ENCODE measurements at places on chromosomes 13 and 19. TPM values are rescaled to one million over a fixed set of nuclear protein-coding genes. Genes with fewer than 3 reads are reported as not detected.

SLC6A16 gene
- 2.4 TPM for total RNA-seq

NUFIP1 gene
- 0.54 TPM for total RNA-seq

DNA sequence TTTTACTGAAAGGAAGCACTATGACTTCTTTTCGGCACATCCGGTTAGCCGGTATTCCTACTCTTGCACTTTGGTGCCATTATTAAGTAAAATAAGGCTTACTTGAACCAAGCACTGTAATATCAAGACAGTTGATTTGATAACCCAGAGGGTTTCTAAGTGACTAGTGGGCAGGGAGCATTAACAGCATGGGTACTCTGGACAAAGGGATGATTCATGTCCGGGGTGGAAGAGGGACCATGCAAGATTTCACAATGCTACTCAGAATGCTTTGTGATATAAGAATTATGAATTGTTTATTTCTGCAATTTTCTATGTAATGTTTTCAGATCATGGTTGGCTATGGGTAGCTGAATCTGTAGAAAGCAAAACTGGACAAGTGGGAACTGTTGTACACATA lies 282.1 kb downstream of the TDRD3 start:
- no peak overlapping the region for H3K4me3 ChIP-seq
- no peak overlapping the region for H3K27ac ChIP-seq
- no peak for DNase-seq
- H3K27me3 ChIP-seq = no peaks in the 10 kb centered on the region

GRCh38 chr13:34250151-34250670 lies 432.3 kb downstream of the RFC3 start:
- H3K36me3 ChIP-seq = no peaks in the 10 kb centered on the region
- H3K27ac ChIP-seq = no peak overlapping the region
- no peak overlapping the region for H3K4me3 ChIP-seq

DNA sequence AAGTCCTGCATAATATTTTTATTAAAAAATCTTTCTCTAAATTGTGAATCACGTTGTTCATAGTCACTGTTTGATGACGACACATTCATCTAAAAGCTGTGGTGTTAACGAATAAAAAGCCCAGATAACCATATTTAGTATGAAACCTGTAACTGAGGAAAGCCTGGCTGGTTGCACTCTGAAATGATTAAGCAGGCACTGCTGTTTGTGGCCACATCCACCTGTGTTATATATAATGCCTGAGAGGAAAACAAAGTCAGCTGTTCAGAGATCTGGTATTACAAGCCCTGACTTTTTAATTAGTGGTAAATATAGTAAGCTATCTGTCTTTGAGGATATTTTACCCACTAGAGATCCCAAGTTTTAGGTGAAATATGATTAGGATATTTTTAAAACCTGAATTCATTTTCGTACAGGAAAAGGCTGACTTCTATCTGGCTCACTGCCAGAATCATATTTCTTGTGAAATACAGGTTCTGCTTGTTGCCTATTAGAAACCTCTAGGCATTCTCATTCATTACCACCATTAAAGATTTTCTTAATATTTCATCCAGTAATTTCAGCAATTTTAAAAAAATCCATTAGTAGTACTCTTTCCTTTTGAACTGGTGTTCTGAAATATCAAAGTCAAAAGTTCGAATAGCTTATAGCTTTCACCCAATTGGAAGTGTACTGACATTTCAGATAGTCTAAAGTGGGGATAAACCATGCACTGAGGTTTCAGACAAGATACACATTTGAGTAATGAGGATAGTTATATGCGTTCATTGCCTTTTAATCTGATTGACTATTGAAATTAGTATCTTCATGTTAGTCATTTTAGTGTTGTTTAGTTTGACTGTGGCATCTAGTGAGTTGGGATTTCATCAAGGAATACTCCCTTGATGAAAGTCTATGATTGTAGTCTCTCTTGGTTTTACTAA lies 79.7 kb downstream of the LMO7 start:
- no peak overlapping the region for H3K4me3 ChIP-seq
- no peak for DNase-seq
- H3K36me3 ChIP-seq = no peaks in the 10 kb centered on the region
- no peaks in the 10 kb centered on the region for H3K27me3 ChIP-seq
- no peak overlapping the region for H3K27ac ChIP-seq
